LHCN-M2 (cell line): ENCODE measurements at places on chromosomes 12 and 14. TPM values are rescaled to one million over a fixed set of nuclear protein-coding genes. Genes with fewer than 3 reads are reported as not detected.

DNA sequence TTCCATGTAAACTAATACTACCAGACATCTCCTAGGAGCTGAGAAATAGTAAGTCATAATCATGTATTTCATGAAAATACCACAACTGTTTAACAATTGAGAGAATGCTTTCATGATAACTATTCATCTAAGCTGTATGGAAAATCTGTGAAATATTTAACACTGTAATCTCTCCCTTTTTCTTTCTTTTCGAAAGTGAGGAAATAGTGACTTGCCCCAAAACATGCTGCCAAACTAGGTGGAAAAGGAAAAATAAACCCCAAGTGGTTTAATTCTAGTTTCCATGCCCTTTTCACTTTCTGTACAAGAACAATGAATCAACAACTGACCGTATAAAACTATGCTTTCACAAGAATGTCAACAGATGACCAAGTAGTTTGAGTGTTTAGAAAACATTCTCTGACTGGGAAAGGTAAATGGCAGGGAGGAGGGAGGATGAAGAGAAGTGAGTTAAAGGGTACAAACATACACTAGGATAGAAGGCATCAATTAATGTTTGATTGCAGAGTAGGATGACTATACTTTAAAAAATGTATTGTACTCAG is 147.5 kb upstream of the AVPR1A start:
- DNase-seq = no peak

- peak; percentile 78 for DNase-seq
Measured at GRCh38 chr12:57127726-57128518, at the start of gene LRP1. Gene LRP1 (plus strand): TSS chr12:57128483. CDS start chr12:57128965, 482 bp downstream.

GRCh38 chr12:25806271-25806670 is 152.2 kb upstream of the RASSF8 start:
- DNase-seq = peak; percentile 58

DNA sequence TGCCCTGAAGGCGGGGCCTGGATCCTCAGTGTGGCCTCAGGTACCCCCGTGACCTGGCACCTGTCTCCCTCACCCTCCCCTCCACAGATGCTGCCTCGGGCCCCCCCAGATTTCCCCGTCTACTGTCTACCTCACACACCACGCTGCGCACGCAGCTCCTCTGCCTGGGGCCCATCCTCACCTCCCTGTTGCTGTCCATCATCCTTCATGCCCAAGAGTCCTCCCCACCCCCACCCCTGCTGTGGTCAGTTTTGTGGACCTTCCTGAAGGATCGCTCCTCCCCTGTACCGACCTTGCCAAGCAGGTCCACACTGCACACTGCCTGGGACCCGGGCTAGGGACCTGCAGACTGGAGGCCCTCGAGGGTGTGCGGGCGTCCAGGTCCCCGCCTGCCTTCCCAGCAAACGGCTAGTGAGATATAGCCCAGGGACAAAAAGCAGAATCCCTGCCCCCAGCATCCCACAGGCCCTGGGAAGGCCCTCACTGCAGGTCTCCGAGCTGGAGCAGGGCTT is 197.4 kb upstream of the DIO3 start:
- no peak for DNase-seq

GRCh38 chr14:65354131-65354530 is 58.4 kb upstream of the FUT8 start:
- DNase-seq = no peak

GRCh38 chr14:96062010-96062409 is 22.8 kb downstream of the C14orf132 start:
- no peak for DNase-seq

Gene BHLHE41
- total RNA-seq = 2.4 and 4.0 TPM in 2 replicates

Gene KERA
- total RNA-seq = not detected in 2 replicates

Gene KCNK13
- total RNA-seq = not detected in 2 replicates
